ENCODE measurements at places on chromosomes 4 and X.

- no peak for DNase-seq
Measured at GRCh38 chr4:27007507-27007906, 146.9 kb downstream of the STIM2 start.

GRCh38 chr4:102799816-102800215, 27.5 kb downstream of the UBE2D3 start:
- DNase-seq: no peak

- no peak for DNase-seq
Measured at GRCh38 chr4:134787315-134787714, 585.7 kb upstream of the PABPC4L start.

GRCh38 chr4:80875642-80876041, 154.9 kb upstream of the BMP3 start:
- DNase-seq: no peak

DNA sequence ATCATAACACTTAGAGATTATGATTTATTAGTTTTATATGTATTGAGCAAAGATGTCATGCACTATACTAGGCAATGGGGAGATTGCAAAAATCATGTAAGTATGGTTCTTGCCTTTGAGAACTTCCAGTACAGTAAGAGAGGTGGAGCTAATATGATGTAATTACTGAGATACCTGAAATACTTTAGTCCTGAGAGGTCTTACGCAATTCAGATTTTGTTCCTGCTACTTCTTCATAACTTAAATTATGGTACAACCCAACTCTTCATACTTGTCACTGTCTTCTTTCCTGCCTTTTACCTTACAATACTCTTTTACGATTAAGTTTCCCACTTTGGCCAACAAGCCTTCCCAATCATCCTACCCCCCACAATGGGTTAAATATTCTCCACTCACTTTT, 564.2 kb upstream of the PITX2 start:
- no peak for DNase-seq

DNA sequence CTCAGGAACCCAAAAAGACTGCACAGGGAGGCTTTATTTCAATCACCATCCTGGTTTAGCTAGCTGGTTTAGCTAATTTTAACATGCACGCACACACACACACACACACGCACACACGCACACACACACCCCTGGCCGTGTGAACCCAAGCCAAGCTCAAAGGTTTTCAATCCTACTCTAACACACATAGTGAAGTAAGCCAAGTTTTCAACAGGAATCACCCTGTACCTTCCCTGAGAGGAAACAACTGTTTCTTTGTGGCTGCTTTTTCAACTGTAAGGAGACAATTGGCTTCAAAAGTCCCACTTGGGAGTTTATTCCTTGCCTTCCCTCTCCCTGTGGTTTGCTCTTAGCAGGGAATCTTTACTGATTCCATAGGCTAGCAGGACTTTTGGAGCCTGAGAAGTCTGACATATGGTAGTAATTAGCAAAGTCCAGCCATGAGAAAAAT, 98.9 kb upstream of the BMP3 start:
- no peak for DNase-seq

GRCh38 chr4:119050527-119051090, 85.0 kb upstream of the MYOZ2 start:
- DNase-seq: no peak

DNA sequence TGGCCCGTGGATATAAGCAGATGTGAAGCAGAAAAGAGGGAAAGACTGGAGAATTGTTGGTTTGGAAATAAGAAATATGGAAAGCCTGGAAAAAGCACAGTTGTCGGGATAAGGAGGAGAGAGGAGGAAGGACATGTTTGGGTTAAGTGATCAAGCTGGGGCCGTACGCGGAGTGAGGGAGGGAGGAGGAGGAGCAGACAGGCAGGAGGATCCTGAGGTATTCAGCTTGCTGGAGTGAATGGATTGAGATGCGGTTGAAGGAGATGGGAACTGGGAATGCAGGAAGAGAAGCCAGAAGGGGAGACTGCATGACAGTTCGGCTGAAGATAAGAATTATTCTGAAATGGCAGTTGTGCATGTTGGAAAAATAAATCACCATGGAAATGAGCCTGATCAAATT, 21.2 kb downstream of the ZFP42 start:
- DNase-seq: no peak

DNA sequence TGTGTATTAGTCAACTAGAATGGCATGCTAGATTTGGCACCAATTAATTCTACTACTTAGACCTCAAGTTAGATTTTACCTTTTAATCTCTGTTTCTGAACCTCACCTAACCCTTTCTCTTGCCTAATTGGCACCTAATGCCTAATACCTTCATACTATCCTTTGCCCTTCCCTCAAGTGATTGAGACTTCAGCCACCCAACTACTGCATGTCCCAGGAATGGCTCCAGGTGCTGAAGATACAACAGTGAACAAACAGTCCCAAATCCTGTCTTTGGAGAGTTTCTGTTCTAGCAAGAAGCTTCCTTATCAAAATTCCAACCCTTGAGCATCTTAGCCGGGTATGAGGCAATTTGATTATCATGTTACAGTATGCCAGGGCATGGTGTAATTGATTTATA, 139.9 kb downstream of the CPE start:
- DNase-seq: no peak

GRCh38 chr4:36773467-36773866, 471.1 kb upstream of the NWD2 start:
- DNase-seq: no peak

Data from activated CD4-positive, alpha-beta T cell treated with anti-CD3 and anti-CD28 coated beads, Interleukin-2, amount 50 U/mL, for 24 hours (primary cell).